ENCODE measurements at places on chromosomes 1 and 21.

DNA sequence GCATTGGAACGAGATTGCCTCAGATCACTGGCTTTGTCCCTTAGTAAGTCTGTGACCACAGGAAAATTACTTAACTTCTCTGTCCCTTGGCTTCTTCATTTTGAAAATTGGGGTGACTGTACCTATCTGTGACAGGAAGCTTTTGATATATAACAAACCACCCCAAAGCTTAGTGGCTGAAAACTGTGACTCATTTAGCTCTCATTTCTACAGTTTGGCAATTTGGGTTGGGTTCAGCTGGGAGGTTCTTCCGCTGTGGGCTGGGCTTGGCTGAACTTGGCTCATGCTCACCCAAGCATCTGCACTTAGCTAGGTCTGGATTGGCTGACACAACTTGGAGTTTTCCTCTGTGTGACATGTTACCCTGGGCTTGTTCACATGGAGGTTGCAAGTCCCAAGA, 14.0 kb downstream of the C1orf94 start:
- no peak for DNase-seq

GRCh38 chr1:23194119-23194984, 22.9 kb downstream of the HTR1D start:
- DNase-seq, result no peak

DNA sequence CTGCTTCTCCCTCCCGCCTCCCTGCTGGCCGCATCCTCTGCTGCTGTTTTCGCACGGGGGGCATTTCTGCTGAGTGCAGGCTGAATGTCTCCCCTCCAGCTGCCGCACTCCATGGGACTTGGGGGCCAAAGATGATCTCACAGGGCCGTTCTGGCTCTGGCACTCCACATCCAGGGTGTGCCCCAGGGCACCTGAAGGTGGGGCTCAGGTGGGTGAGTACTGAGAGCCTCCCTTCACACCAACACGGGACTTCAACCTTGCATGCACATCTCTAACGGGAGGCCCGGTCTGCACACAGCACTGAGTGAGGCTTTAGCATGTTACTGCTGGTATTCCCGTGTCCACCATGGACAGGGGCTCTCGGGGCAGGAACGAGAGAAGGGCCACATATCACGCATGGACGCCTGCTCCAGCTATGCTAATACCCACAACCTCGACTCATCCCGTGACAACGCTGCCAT, 88.9 kb downstream of the DMRTB1 start:
- peak; percentile 39 for DNase-seq

DNA sequence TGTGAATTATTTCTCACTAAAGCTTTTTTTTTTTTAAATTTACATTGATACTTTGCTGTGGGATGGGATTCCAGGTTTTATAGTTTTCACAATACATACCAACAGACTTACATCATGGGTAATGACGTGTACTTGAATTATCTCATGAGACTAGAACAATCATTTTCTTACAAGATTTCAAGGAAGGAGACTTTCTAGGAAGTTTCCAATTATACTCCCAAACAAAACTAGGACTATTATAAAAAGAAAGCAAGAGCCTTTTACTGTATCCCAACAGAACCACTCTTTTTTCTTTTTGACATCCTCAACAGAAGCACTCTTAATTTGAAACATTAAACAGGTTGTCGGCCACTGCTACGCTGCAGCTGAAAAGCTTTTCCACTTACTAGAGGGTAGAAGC, 48.7 kb downstream of the TESK2 start:
- no peak for DNase-seq

DNA sequence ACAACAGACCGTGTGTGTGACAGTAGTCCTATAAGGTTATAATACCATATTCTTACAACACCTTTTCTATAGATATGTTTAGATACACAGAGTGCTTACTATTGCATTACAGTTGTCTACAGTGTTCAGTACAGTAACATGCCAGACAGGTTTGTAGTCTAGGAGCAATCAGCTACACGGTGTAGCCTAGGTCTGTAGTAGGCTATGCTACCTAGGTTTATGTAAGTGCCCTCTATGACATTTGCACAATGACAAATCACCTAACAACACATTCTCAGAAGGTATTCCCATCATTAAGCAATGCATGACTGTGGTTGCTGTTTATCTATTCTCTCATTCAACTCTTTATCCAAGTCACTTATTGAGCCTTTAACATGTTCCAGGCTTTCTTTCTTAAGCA, 1.8 kb upstream of the WLS start:
- DNase-seq, result no peak

- DNase-seq, result peak; percentile 91
Measured at GRCh38 chr1:117367046-117368025, at the start of gene MAN1A2. Gene MAN1A2 (plus strand): TSS chr1:117367449. CDS start chr1:117368184, 735 bp downstream.

DNA sequence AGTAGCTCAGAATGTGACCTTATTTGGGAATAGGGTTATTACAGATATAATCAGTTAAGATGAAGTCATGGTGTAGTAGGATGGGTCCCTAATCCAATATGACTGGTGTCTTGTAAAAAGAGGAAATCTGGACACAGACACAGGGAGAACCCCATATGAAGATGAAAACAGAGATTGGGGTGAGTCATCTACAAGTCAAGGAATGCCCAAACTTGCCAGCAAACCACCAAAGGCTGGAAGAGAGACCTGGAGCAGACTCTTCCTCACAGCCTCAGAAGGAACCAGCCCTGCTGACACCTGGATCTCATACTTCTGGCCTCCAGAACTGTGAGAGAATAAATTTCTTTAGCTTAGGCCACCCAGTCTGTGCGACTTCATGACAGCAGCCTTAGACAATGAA, 29.9 kb downstream of the KRTAP19-8 start:
- no peak for DNase-seq

- no peak for DNase-seq
Measured at GRCh38 chr1:165525708-165526107, 18.1 kb upstream of the LRRC52 start.

DNA sequence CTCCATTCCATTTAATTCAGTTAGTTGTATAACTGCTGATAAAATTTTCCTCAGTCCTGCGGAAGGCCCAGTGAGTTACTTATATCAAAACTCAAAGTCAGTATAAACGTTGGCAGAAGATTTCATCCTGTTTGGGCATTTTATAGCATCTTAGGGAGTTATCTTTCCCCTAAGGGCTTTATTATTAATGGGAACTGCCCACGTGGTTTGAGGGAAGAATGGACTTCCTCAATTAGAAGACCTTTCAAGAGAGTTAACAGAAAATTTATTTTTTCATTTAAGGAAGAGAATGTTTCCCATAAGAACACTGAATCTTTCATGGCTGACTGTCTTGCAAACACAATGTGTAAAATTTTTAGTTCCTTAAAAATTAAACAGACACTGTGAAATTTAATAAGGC, 400.1 kb downstream of the NEGR1 start:
- DNase-seq, result no peak

GRCh38 chr1:165316153-165316772, 40.3 kb downstream of the LMX1A start:
- no peak for DNase-seq

DNA sequence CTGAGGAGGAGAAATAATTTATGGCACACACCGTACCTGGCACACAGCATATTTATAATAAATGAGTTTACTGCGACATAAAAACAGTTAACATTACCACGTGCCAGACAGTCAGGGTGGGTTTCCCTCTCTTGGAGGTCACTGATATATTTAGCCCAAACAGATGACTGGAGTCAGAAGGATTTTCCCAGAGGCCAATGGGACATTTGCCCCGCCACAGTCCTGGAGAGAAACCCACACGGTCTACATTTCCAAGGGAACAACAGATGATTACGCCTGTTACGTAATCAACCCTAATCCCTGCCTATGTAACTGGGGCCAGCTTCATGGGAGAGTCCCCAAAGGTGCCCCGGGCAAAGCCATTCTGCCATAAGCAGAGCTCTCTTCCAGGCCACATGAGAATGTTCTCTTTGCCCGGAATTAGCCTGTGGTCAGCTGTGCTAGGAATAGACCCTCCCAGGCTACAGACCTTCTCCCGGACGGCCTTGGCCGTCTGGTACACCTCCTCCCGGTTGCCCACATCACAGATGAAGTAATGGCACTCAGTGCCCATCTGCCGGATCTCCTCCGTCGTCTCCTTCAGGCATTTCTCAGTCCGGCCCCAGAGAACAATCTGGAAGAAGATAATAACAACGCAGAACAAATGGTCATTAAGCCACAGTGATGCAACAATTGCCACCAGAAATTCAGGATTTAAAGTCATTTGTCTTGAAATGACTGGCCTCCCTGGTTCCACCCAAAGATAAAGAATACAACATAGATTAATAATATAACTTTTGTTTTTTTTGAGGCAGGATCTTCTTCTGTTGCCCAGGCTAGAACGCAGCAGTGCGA, 37.7 kb downstream of the DHRS3 start:
- DNase-seq, result no peak

- DNase-seq, result peak; percentile 95
Measured at GRCh38 chr1:171741872-171742576, at the start of gene VAMP4. Gene VAMP4 (minus strand): TSS chr1:171742065. CDS start chr1:171738414, 3,651 bp downstream.

- no peak for DNase-seq
Measured at GRCh38 chr1:43614891-43615290, 35.1 kb upstream of the KDM4A start.

DNA sequence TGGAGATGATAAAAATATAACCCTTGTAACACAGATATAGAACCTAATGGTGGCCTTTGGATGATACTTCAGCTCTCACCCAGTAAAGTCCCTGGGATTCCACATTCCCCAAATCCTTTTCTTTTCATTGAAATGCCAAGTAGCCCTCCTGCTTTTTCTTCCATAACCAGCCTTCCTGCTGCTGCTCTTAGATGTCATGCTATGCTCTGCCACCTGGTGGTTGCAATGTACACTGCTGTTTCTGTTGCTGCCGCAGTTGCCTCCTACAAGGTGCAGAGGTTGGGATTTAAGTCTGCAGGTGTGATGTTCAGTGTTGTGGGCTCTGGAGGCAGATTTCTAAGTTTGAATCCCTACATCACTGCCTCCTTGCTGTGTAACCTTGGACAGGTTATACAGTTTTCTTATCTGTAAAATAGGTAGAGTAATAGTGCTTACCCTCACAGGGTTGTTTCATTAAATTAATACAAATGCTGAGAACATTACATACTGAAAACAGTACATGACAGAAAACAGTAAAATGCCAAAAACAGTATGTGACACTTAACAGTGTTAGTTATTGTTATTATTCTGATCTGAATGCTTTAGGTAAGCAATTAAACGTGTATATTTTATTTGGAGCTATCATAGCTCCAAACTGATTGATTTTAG, 64.3 kb downstream of the CAMSAP2 start:
- peak; percentile 88 for DNase-seq

GRCh38 chr1:111848852-111849545, 93.3 kb downstream of the DDX20 start:
- DNase-seq, result no peak

GRCh38 chr1:210323957-210324356, 4.7 kb upstream of the HHAT start:
- DNase-seq, result no peak

GRCh38 chr1:25492323-25492722, 51.1 kb upstream of the LDLRAP1 start:
- DNase-seq, result no peak

DNA sequence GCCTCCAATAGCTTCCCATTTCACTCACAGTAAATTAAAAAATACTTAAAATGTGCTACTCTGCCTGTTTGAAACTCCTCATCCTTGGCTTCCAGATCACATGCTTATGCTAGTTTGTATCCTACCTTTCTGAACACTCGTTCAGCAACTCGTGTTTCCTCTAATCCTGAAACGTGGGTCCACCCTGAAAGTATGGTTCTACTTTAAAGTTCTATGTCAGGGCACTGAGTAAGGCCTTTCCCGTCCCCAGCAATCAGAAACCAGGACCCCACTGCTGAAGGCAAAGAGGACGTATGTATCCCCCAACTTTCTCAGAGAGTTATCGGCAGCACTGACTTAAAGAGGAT, 419 bp upstream of the TSEN15 start:
- DNase-seq, result no peak

DNA sequence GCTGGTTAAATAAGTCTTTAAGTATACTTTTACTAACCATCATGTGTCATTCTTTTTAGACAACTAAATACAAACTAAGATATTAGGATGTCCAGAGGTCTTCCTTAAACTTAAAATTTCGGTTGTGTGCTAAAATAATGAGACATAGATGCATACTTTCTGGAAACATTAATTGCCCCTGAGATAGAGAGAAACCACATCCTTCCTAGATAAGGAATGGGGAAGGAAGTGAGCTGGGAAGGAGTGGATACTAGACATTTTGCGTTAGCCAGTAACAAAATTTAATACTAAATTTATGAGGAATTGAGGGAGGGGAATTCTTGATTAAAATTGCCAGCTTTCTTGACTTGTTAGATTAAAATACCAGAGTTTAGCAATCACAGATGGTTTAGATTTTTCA, 37.1 kb upstream of the PTGS2 start:
- no peak for DNase-seq

- DNase-seq, result no peak
Measured at GRCh38 chr1:54543729-54544496, 4.1 kb upstream of the ACOT11 start.

- no peak for DNase-seq
Measured at GRCh38 chr1:222736972-222737371, at the start of gene FAM177B. Gene FAM177B (plus strand): TSS chr1:222737202. CDS start chr1:222746546, 9,344 bp downstream.

DNA sequence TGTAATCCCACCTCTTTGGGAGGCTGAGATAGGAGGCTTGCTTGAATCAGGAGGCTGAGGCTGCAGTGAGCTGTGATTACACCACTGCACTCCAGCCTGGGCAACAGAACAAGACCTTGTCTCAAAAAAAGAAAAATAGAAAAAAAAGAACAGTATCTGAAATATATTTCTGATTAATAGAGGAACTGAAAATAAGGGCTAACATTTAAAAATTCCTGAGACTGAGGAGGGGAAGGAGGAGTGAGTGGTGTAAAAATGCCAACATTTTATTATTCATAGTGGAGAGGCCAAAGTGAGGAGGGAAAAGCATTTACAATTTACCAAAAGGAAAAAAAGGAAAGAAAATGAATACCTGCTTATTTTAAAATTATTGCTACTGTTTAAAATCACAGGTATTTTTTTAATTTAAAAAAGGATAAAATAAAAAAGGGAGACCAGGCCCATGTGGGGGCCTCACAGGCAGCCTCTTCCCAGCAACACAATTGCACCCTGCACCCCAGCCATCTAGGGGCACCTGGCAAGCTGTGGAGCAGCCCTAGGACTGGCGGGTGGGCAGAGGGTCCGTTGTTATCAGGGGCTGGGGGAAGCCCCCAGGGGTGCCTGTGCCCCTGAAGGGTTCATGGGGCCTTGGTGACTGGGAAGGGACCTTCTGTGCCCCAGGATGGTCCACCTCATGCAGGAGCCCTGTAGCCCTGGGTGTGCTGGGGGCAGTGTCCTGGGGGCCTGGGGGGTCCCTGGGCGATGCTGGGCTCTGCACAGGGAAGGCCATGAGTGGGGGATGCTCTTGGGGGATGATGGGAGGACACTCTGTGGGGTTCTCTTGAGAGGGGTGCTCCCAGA, 34.8 kb upstream of the ADARB1 start:
- no peak for DNase-seq

GRCh38 chr1:58815069-58815685, 31.3 kb upstream of the JUN start:
- peak; percentile 84 for DNase-seq

- no peak for DNase-seq
Measured at GRCh38 chr1:160400646-160401486, 502 bp downstream of the VANGL2 start.

- no peak for DNase-seq
Measured at GRCh38 chr1:18723206-18723605, 92.6 kb downstream of the PAX7 start.

- no peak for DNase-seq
Measured at GRCh38 chr1:246934765-246935164, 3.0 kb upstream of the AHCTF1 start.

Measured in activated effector memory CD4-positive, alpha-beta T cell treated with anti-CD3 and anti-CD28 coated beads, Interleukin-2, amount 50 U/mL, for 16 hours (primary cell).